CD14-positive monocyte (primary cell): ENCODE measurements at places on chromosomes 11 and 22.

GRCh38 chr11:47986219-47986618 is 5.9 kb downstream of the PTPRJ start:
- no peak for DNase-seq

DNA sequence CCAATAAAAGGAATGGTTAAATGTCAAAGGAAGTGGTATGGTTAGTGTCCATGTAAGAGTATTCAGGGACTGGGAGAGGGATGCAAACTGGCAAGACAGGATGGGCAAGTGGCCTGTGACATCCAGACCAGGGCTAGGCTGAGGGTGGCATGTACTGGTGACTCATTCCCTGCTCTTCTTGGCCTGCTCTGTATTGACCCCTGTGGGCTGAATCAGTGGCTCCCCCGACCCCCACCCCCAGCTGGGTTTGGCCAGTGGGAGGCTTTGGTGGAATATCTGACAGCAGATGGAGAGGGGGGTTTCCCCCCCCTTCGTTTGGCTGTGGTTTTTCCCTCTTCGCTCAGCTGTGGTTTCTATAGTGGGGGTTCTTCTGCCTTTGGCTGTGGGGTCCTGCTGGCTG is 87.7 kb downstream of the CSNK2A3 start:
- no peak for DNase-seq

- no peak for DNase-seq
These were observed 7.1 kb upstream of the GRAMD4 start for GRCh38 chr22:46612904-46613605.

- DNase-seq: no peak
These were observed 34.2 kb upstream of the LDLRAD3 start for GRCh38 chr11:35909511-35910265.

DNA sequence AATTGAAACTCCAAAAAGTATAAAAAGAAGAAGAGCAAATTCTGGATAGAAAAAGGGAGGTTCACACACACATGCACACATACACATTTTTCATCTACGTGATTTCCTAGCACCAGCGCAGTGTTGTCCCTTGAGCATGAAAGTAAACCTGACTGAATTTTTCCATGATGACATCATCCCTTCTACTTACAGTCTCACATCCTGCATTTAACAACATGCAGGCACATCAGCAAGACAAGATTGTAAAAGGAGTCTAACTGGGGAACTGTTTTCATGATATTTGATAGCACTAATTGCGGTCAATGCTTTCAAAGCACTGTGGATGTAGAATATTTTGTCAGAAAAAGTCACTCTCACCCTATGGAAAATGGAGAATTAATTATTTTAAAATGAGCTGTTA is 36.6 kb downstream of the GAS2 start:
- DNase-seq: no peak

GRCh38 chr11:101617735-101618332 is 34.0 kb upstream of the TRPC6 start:
- DNase-seq: no peak

DNA sequence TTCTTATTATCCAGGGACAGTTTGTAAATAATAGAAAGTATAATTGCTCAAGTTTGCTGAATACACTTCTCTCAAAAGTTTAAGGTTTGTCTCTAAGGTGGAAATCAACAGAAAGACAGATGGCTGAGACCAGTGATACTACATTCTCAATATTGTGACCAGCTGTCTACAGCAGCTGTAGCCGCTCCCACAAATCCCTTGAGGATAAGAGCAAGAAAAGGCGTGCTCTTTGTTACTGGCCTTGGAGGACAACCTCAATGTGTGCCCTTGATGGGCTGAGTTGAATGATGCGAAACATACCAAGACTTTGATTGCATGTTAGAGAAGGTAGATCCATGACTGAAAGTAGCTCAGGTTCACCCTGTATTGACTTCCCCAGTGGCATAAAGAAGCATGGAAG is 6.1 kb downstream of the OR6M1 start:
- no peak for DNase-seq

DNA sequence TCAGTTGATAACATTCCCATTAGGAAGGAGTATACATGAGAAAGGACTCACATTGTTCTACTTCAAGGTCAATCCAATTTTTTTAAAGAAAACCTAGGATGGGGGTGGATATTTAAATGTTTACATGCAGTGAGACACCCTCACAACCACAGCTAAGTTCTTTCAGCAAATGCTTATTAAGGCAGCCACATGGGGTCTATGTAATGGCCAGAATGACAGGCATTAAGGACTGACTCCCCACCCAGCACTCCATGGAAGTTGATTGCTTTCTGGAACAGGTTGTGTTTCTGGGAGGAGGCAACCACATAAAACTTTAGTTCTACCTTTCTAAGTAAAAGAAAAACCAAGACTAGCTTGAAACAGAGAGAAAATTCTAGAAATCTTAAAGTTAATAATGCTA is 662.0 kb upstream of the CCDC90B start:
- no peak for DNase-seq

DNA sequence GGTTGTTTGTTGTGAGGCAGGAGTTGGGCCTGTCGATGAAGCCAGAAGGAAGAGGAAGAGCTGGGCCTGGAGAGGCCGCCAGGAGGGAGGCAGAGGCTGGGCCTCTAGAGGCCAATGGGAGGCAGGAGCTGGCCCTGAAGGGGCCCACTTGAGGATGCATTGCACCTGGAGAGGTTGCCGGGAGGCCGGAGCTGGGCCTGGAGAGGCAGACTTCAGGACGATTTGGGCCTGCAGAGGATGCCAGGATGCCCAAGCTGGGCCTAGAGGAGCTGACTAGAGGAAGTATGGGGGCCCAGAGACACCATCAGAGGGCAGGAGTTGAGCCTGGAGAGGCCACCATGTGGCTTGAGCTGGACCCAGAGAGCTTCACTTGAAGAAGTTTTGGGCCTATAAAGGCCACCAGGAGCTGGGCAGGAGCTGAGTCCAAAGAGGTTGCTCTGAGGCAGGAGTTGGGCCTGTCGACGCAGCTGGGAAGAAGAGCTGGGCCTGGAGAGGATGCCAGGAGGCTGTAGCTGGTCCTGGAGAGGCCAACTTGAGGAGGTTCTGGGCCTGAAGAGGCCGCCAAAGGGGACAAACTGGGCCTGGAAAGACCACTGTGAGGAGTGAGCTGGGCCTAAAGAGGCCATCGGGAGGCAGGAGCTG is 39.0 kb downstream of the OR4C45 start:
- DNase-seq: no peak

DNA sequence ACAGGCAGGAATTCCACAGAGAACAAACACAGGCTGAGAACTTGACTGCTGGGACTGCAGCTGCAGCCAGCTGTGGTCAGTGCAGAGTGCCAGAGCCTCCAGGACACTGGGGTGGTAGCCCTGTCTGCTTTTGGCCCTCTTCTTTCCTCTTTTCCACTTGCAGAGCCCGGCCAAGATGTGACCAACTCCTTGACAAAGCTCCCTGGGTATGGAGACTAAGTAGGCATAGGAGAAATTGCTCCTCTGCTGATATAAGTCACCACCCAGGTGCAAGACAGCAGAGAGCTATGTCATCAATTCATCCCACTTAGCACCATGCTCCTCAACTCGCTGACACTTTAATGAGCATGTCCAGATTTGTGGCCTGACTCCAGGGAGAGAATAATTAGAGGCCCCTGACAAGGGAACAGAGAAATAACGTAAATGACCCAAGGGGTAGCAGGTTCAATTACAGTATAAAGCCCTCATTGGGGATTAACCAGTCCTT is 369.4 kb upstream of the B3GAT1 start:
- DNase-seq: no peak

DNA sequence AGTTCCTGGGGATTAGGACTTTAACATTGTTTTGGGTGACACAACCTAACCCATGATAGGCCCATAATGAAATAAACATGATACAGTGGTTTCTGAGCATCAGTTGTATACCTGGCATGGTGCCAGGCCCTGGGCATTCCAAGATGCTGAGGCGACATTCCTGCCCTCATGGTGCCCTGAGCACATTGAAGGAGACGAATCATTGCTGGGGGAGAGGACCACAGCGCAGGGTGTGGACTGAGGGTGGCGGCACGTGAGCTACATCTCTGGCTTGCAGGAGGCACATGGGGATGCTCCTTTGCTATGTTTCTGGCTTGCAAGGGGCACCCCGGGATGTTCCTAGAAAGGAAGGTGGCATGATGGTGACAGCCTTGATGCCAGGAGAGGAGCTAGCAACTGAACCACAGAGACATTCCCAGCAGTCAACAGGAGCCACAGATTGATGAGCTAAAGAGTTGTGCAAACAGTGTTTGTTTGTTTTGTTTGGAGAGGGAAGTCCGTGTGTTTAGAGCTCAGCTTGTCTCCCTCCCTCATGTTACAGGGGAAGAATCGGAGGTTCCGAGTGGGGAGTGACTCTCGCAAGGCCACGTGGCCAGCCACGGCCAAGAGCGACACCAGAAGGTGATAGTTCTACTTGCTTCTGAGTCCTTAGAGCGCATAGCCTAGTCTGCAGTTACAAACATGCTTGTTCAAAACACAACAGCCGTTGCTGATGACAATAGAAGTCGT is 106.4 kb downstream of the MIAT start:
- no peak for DNase-seq

GRCh38 chr22:17726006-17726927 is 48.0 kb downstream of the BID start:
- DNase-seq: no peak

GRCh38 chr22:32127904-32128303 is 31.2 kb downstream of the C22orf42 start:
- DNase-seq: no peak
